ENCODE measurements at places on chromosomes 2 and 18.
A peak's percentile ranks its signal among the peaks of the same experiment; 100 is the strongest.

DNA sequence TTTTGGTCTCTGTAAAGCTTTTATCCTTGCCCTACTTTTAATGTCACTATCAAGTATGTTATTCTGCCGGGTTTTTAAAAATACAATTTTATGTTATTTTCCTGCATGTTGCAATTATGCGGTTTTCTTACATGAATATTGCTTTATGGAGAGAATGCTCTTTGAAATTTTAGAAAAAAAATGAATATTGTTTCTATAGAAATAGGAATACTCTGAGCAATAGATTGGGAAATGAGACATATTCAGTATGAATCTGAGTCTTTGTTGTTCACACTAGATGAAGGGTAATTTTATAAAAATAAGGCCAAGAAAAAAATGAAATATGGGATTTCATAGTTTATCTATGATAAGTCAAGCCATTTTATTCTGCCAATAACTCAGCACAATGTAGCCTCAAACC lies 142.2 kb upstream of the DTNA start:
- no peak for DNase-seq

DNA sequence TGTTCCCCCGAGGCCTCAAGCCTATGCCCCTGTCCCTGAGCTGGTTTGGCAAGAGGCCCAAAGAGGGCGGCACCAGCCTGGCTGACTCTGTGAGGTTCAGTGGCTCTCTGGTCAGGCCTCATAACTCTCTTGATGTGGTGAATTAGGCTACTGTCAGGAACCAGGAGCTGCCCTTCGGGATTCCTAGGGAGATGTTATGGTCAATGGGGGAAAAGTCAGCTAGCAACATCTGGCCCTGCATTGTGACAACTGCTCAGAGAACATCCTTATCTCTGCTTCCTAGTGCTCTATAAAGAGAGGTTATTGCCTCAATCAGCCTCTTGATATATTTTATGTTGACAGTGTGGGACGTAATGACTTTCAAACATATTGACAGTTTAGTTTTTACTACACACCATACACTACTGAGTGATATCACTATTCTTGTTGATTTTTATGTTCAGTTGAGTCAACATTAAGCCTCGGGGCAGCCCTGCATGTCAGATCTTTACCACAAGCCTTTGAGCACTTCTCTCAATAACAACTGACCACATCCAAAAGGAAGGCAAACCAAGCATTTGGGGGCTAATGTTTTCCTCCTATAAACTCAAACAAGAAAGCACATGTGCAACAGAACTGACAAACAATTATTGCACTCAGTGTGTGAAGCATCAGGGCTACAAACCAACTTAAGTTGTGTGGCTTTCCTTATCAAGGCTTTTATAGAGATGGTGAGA lies 448.3 kb upstream of the SLC14A2 start:
- DNase-seq, result no peak

DNA sequence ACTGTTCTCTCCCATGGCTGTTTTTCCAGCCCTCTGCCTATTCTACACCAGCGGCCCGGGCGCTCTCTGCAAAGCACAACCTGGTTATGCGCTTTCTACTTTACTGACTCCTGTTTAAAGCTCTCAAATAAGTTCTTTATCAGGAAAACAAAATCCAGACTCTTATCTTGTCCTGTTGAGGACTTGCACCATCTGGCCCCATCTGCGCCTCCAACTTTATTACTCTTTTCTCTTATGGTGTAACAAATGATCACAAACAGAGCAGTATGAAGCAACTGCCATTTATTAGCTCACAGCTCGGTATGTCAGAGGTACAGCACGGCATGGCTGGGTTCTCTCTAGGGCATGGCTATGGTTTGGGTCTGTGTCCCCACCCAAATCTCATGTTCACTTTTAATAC lies 236.5 kb upstream of the NT5C1B start:
- DNase-seq, result no peak

DNA sequence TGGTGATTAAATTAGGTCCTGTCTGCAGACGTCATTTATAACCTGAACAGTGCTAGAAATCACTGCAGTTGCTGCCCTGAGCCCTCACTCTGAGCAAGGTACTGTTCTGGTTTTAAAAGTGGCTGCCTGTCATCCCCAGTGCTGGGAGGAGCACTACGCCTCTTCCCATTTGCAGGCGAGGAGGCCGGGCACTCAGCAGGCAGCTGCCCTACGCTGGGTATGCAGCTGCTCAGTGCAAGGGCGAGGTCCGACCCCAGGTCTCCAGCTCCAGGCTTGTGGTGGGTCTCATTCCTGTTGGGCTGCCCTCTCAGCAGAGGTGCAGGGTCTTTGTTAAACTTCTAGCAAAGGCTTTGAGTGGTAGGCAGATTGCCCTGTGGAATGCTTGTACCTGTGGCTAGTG lies 15.7 kb downstream of the CNDP2 start:
- no peak for DNase-seq

GRCh38 chr2:203993560-203993959 lies 57.0 kb downstream of the ICOS start:
- no peak for DNase-seq

DNA sequence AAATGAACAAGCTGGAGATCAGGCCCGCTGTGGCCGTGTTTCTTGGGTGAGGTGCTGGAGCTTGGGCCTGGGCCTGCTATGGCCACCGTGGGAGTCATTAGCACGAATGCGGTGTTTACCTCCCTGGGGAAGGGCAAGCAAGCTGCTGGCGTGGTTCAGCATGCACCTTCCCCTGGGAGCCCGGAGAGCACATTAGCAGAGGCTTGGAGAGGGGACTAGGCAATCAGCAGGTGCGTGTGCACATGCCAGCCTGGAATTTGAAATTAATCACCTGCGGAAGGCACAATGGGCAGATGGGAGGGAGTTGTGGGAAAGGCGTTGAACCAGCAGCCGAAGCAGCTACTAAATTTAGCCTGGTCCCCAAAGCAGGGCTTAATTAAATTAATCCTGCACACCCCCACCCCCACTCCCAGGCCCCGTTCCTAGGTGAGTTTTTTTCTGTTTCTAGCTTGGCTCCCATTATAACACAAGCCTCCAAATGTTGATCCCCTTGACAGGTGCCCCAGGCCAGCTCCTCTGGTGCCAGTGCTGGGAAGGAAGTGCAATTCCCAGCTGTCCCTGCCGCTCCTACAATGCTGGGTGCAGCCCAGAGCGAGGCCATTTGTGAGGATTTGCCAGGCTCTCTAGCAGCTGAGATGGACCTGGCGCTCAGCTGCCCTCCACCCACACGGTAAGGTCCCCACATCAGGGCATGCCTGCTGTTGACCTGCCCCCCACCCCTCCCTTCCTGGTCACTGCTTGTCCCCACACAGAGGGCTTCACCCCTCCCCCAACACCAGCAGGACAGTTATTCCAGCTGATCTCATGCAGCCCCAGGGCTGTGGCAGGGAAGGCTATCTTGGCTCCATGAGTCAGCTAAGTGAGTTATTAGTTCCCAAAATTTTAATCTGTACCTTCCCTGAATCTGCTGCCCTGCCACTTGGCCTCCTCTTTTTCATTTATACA lies 115.0 kb downstream of the ZBTB7C start:
- DNase-seq, result no peak

DNA sequence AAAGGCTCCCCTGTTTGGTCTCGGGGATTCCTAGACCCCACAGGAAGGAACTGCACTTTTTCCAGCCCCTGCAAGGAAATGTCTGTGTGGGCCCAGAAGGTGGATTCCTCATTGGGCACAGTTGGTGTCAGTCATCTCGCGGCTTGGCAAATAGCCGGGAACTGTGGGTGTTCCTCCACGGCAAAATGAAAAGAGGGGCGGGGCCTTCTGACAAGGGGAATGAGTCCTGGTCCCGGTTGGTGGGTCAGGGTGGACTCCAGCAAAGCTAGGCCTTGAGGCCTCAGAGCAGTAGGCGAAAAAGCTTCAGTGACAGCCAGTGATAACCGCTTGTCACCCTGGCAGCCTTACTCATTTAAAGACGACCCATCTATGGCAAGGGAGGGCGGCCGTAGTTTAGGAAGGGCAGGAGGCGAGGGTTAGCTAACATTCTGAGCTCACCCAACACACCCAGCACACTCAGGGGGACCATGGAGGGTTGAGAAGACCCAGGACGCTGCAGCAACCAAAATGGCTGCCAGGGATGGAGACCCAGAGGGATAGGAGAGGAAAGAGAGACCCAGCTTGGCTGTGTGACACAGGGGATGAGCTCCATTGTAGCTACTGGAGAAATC lies 16.5 kb downstream of the SLC4A3 start:
- DNase-seq, result no peak

- DNase-seq, result peak; percentile 47
Observed at GRCh38 chr2:210086292-210086691, 83.9 kb downstream of the RPE start.

DNA sequence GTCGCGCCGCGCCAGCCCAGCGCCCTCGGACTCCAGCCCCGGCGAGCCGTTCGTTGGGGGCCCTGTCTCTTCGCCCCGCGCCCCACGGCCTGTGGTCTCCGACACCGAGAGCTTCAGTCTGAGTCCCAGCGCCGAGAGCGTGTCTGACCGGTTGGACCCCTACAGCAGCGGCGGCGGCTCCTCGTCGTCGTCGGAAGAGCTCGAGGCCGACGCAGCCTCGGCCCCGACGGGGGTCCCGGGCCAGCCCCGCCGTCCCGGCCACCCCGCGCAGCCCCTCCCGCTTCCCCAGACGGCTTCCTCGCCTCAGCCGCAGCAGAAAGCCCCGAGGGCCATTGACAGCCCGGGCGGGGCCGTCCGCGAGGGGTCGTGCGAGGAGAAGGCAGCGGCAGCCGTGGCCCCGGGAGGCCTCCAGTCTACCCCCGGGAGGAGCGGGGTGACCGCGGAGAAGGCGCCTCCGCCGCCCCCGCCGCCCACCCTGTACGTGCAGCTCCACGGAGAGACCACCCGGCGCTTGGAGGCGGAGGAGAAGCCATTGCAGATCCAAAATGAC lies 1.4 kb downstream of the PHLPP1 start:
- DNase-seq, result no peak

DNA sequence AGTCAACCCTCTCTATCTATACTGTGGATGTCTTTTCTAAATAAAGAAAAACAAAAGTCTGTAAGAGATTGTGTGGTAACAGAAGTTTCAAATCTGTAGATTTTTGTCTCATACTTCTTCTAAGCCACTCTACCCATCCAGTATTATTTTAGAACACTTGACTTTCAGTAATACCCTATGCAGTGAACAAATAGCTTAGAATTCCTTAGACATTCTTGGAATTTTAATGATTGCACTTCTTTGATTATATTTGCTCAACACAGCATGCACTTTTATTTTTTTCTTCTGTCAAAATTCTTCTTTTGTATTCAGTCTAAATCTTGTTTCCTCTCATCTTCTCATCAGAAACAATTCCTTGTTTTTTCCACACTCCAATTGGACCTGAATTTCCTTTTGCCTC lies 1080.2 kb downstream of the SUCLG1 start:
- no peak for DNase-seq

GRCh38 chr18:74901362-74902146 lies 303.9 kb downstream of the ZNF407 start:
- DNase-seq, result peak; percentile 26

GRCh38 chr2:99106913-99107312 lies 34.6 kb upstream of the C2orf15 start:
- no peak for DNase-seq

GRCh38 chr18:3599195-3599594 lies 149.2 kb downstream of the TGIF1 start:
- DNase-seq, result no peak

DNA sequence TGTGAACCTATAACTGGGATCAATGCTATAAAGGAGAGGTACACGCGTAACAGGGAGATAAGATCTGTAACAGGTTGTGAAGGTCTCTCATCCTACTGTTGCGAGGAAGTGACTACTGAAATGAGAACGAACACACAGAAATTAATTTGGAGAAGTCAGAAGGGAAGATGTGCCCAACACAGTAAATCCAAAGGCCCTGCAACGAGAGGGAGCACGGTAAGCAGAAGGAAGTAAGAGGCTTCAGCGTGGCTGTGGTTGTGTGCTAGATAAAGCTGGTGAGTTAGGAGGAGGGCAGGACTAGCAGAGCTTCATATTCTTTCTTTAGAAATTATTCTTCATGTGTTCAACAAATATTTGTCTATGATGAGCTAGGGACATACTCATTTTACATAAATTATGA lies 2.5 kb upstream of the ATG16L1 start:
- no peak for DNase-seq

GRCh38 chr18:33838054-33838453 lies 260.0 kb downstream of the ASXL3 start:
- DNase-seq, result no peak

GRCh38 chr2:102059151-102059550 lies 67.4 kb downstream of the IL1R2 start:
- DNase-seq, result no peak

- no peak for DNase-seq
Observed at GRCh38 chr2:11026286-11026921, 114.7 kb downstream of the KCNF1 start.

- no peak for DNase-seq
Observed at GRCh38 chr2:190634381-190634780, 14.5 kb upstream of the NAB1 start.

- no peak for DNase-seq
Observed at GRCh38 chr2:45867800-45868199, 216.3 kb downstream of the PRKCE start.

DNA sequence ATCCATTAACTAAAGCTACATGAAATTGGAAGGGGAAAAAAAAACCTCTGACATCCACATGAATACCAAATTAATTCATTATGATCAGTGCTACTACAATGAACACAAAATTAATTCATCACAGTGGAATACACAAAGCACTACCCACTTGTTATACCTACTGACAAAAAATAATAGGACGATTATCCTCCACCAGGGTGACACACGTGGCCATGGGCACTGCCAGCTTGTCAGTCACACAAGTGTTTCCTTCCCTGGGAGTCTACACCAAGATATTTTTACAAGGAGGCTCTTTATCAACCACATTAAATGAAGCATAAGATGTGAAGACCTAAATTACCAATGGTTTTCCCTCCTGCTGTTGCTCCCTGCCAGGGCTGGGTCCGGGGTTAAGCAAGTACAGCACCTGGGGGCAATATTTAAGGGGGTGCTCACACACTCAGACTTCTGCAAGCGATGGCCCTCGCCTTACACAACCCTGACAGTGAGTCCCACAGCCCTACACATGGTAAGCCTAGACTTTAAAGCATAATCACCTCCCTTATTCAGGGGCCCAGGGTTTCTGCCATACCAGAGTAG lies 90.1 kb downstream of the TCF4 start:
- no peak for DNase-seq
